ENCODE measurements at places on chromosomes 7 and 10. TPM values are rescaled to one million over a fixed set of nuclear protein-coding genes. Genes with fewer than 3 reads are reported as not detected.

GRCh38 chr10:30079408-30079807 lies 20.0 kb upstream of the JCAD start:
- DNase-seq, result no peak

- DNase-seq, result no peak
These were observed 178.6 kb downstream of the SORCS3 start for GRCh38 chr10:104819731-104820130.

DNA sequence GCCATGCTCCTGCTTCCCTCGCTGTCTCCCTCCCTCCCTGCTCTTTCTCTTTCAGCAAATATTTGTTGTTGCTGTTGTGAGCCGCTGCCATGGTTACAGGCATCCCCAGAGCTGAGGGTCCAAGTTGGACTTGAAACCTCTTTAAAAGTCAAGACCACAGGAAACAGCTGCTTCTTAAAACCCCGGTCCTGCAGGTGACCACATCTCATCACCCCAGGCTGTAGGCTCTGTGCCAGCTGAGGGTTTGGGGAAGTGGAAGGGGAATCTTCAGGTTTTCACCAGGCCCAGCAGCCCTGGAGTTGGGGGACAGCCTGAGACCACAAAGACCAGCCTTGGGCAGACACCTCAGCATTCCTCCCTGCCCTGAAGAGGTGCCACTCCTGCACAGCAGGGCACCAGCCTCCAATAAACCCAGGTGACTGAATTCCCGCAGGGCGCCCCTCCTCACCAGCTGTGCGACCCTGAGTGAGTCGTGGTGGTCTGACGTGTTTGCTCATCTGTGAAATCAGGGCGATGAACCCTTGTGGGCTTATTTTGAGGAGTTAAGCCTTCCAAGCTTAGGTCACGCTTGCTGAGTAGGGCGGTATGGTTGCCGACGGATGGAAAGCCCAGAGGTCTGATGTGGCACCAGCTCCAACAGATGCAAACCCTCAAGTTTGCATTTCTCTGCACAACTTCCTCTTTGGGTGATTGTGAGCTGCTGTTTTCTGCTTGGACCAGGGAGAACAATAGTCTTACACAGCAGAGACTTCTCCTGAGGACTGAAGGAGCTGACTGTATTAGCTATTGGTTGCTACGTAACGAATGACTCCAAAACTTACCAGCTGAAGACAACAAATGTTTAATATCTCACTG lies 24.8 kb downstream of the NPTX2 start:
- peak; percentile 60 for DNase-seq

DNA sequence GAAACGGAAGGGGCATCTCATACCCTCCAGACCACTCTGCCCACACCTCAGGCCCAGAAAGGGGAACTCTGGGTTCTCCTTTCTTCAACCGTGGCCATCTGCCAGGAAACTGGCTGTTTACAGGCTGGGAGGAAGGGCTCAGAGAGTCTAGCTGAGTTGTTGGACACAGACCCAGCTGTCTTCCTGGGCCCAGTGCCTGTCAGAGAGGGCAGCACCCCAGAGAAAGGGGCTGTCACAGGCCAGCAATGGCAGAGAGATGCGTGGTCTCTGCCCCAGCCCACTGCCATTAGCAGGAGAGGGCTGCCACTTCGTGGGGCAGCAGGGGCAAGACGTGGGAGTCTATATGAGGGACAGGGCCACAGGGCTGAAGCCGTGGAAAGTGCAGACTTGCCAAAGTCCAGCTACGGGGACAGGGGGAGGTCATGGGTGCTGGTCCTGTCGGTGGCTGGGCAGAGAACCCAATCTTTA lies 11.0 kb downstream of the GRID1 start:
- peak; percentile 65 for DNase-seq

- DNase-seq, result peak; percentile 83
These were observed 68.3 kb downstream of the CREM start for GRCh38 chr10:35194906-35195305.

- DNase-seq, result no peak
These were observed 25.3 kb downstream of the WIPI2 start for GRCh38 chr7:5215313-5215712.

DNA sequence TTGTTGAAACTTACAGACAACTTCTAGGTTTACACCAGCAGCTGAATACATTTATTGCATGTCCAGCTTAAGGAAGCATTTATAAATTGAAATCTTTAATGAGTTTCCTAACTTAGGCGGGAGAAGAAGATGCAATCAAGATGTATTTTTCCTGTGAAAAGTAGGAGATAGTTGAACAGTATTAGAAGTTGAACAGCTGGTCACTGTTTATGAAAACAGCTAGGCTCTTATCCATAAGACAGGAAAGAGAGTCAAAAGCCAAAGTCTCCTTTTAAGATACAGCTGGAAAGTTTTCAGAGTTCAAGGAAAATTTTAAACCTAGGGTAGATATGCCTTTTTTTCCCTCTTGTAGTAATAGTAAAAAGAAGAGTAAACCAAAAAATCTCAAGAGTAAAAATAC lies 236.1 kb upstream of the FERD3L start:
- DNase-seq, result peak; percentile 25

DNA sequence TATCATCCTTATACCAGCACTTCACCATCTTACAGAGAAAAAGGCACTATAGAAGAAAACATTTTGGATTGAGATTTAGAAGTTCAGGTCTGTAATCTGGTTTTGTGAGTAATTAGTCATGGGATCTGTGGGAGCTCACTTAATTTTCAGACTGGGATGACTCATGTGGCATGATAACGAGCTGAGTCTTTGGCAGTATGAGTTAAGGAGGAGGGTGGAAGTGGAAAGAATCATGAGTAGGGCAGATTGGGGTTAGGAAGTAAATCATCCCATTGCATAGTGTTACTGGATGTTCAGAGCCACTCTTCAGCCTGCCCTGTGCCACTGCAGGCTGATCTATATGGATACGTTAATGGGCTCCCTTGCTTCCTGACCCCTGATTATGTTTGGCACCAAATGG lies 64.9 kb downstream of the ZNF92 start:
- DNase-seq, result no peak

- DNase-seq, result no peak
These were observed 182.9 kb downstream of the MYOF start for GRCh38 chr10:93299195-93299594.

GRCh38 chr10:86681047-86681446 lies 12.7 kb downstream of the LDB3 start:
- DNase-seq, result no peak

DNA sequence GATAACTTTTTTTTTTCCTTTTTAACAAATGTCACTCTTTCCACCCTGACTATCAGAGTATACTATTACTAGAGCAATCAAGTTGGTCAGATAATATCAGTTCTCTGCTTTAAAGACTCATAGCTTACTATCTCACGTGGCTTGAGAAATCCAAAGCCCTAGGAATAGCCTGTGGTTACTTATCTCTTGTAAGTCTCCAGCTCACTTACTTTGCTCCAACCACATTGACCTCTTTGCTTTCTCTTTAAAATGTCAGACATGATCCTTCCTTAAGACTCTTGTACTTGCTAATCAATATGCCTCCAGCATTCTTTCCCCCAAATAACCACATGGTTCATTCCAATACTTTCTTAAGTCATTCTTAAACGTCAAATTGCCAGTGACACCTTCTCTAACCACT lies 1292.2 kb downstream of the REEP3 start:
- no peak for DNase-seq

DNA sequence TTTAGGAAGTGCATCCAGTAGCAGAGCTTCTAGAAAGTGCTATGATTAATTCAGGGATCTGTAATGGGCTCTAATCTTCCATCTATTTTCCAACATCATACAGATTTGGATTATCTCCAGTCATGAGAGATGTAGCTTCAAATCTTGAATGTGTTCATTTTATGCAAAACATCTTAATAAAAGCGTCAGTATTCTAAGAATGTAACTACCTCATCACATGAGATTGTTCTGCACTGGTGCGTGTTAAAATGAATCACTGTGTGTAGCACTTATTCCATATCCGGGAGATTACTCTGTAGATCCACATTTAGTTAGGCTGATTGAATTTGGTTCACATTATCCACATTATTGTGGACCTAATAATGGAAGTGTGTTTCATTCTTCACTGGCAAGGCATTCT lies 344.9 kb upstream of the CHRM2 start:
- peak; percentile 15 for DNase-seq

DNA sequence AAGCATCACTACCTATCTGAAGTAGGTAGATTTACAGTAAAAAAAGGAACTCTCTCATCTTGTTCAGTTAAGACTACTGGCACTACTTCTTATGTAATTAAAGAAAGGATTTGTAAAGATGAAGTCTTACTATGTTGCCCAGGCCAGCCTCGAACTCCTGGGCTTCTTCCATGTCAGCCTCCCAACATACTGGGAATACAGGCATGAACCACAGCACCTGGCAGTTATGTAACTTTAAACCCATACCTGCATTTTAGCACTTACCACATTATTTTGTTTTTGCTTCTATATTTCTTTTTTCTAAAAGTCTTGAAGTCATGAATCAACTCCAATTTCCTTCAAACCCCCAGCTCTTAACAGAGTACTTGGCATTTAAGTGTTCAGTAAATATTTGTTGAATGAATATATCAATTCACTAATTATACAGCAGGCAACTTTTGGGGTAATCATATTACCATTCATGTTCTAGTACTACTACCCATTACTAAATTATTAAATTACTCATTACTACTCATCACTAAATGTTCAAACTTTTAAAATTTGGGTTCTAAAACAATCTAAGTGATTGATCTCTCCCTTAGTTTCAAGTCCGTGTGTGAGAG lies 31.6 kb upstream of the CCDC71L start:
- DNase-seq, result no peak

DNA sequence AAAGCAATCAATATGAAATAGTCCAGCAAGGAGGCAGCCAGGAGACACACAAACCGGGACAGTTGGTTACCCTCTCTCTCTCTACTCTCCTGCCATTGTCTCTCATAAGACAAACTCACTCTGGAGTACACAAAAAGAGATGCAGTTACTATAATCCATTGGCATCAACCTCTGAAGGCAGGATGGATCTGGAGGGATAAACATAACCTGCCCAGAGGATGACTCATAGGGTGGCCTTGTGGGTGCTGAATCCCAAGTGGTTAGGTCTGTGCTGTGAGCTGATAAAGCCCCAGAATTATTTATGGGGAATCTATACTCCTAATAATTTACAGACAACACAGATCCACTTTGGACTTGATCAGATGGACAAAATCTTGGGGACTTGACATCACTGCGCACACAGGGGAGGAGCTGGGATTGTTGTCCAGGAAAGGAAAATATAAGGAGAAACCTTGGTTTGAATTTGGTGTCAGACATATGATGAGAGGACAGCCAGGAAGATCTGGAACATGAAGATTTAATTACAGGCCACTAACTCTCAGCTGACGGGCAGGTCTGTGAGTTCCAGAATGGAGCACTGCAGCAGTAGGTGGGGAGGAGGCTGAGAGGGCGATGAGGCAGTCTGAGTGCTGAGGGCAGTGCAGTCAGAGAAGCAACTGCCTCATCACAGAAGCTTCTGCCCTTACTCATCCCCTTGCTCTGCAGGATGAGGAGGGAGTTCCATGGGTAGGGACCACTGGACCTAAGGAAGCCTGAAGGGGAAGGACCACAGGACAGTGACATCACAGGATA lies 113.9 kb upstream of the PRSS58 start:
- no peak for DNase-seq

DNA sequence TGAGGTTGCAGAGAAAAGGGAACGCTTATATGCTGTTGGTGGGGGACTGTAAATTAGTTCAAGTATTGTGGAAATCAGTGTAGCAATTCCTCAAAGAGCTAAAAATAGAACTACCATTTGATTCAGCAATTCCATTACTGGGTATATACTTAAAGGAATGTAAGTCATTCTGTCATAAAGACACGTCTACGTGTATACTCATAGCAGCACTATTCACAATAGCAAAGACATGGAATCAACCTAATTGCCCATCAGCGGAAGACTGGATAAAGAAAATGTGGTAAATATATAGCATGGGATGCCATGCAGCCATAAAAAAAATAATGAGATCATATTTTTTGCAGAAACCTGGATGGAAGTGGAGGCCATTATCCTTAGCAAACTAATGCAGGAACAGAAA lies 100.0 kb upstream of the NPSR1 start:
- DNase-seq, result no peak

DNA sequence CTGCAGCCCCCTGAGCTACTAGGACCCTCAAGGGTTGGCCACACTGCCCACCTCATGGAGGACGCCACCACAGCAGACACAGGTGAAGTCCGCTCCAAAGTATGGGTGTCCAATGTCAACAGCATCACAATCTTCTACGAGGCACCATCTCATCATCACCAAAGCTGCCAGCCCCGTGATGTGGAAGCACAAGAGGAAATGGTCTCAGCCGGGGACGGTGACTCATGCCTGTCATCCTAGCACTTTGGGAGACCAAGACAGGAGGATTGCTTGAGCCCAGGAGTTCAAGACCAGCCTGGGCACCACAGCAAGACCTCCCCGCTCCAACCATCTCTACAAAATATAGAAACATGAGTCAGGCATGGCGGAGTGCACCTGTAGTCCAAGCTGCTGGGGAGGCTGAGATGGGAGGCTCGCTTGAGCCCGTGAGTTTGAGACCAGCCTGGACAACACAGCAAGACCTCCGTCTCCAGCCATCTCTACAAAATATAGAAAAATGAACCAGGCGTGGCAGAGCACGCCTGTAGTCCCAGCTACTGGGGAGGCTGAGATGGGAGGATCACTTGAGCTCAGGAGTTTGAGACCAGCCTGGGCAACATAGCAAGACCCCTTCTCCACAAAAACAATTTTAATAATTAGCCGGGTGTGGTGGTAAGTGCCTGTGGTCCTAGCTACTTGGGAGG lies 48.8 kb upstream of the MYL10 start:
- DNase-seq, result no peak

GRCh38 chr7:20301311-20301939 lies 29.3 kb upstream of the ITGB8 start:
- DNase-seq, result no peak

SMARCD3 gene
- total RNA-seq, result 13.4 TPM

TYW1 gene
- 57.8 TPM for total RNA-seq

MMD2 gene
- not detected for total RNA-seq

TRIM56 gene
- 24.6 TPM for total RNA-seq

GIMAP4 gene
- total RNA-seq, result 79.9 TPM

CCL24 gene
- total RNA-seq, result 9.1 TPM

SPOCK2 gene
- total RNA-seq, result 1.2 TPM

CHRM2 gene
- total RNA-seq, result 36.0 TPM
